Activated CD8-positive, alpha-beta T cell treated with anti-CD3 and anti-CD28 coated beads, Interleukin-2, amount 10 ng/mL, durations not matched to agents 7 days and 5 days (primary cell): ENCODE measurements at places on chromosomes 13 and 19. TPM values are rescaled to one million over a fixed set of nuclear protein-coding genes. Genes with fewer than 3 reads are reported as not detected.

The PABPC3 gene
- total RNA-seq: 0.63 TPM

The KIR2DL3 gene
- 0.24 TPM for total RNA-seq

The CD70 gene
- total RNA-seq: 16.9 TPM

The SELENOV gene
- not detected for total RNA-seq

The WDR62 gene
- 44.5 TPM for total RNA-seq

The SHD gene
- total RNA-seq: not detected

The ERICH6B gene
- total RNA-seq: not detected

The WTIP gene
- 0.68 TPM for total RNA-seq

The SHFL gene
- total RNA-seq: 89.5 TPM

The CAPN12 gene
- total RNA-seq: 16.2 TPM

The SMAD9 gene
- not detected for total RNA-seq

The LPAR6 gene
- 50.3 TPM for total RNA-seq

The PDE4C gene
- not detected for total RNA-seq

The SIAH3 gene
- not detected for total RNA-seq

- no peak for DNase-seq
Measured at GRCh38 chr13:112184261-112184660, 117.3 kb downstream of the SOX1 start.

GRCh38 chr19:13033244-13033643, 38.0 kb downstream of the NFIX start:
- DNase-seq: no peak

DNA sequence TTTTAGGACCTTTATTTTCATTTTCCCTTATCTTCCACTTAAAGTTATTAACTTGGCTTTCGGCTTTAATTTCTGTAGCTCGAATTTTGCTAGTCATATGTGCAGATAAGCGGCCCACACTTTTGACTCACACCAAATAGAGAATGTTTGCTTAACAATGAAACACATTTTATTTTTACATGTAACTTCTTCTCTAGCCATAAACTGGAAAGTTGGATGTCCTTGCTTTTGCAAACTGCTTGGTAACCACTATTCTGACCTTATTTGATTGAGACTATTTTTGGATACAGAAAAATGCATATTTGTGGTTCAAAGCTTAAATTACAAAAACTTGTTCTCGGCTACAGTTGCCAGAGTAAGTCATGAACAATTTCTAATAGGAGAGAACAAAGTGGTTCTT, 600.0 kb downstream of the KCTD12 start:
- no peak for DNase-seq

- DNase-seq: no peak
Measured at GRCh38 chr13:111895896-111896821, 170.8 kb upstream of the SOX1 start.

DNA sequence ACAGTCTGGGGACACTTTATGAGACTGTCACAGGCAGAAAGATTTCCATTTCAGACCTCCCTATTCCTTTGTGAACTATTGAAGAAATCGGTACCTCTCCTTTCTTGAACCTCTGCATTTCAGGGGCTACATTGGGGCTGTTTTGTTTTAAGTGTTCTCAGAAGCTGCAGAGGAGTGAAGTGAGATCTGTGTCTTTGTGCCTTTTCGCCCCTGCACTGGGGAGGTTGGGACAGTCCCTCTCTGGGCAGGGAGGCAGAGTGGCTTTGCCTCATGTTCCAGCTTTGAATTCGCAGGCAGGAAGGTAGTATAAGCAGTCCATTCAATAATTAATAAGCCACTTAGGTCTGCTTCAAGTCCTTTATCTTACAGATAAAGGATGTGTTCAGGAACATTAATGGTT, 9.5 kb upstream of the AMER2 start:
- no peak for DNase-seq

- DNase-seq: no peak
Measured at GRCh38 chr19:6271721-6272410, 7.9 kb downstream of the MLLT1 start.

DNA sequence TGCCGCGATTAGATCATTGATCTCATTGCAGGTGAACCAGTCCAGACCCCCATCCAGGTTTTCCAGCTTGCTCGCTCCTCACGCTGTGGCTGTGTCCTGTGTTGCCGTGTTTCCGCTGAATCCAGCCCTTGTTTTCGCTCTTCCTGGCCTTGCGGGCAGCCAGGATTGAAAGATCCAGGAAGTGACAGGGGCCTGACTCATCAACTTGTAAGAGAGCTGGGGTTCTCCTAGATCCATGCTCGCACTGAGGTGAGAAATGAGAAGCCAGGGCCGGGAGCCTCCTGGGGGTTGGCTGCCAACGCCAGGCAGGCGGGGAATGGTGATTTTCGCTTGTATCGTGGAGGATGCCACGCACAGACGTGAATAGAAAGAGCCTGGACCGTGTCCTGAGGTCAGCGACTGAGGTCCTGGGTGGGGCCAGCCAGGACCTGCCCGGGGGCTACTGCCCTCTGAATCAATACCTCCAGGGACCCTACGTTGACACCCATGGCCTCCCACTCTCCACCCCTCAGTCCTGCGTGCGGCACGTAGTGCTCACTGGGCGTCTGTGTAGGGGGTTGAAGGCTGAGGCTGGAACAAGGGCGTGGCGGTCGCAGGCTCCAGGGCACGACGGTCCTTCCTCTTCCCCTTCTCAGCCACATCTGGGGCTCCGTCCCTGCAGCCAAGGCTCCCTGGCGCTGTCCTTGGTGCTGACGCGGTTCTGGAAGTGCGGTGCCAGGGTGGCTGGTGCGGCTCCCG, 7.3 kb upstream of the PTPRH start:
- DNase-seq: peak; percentile 64

DNA sequence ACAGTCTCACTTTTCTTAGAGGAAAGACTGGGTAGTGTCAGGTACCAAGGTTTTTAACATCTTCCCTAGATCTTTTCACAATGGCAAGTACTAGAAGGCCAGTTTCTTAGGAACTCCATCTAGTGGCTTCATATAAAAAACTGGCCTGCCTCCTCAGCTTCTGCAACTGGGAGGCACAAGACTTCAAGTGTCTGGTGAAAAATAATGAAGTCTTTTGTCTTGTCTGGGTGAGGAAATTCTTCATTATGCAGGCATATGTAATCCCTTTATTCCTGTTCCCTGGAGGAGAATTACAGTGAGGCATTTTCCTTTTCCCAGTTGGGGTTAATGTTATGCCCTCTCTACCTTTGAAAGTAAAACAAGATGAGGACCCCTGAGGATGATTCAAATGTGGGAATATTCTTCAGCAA, 300.5 kb downstream of the NALCN start:
- no peak for DNase-seq

DNA sequence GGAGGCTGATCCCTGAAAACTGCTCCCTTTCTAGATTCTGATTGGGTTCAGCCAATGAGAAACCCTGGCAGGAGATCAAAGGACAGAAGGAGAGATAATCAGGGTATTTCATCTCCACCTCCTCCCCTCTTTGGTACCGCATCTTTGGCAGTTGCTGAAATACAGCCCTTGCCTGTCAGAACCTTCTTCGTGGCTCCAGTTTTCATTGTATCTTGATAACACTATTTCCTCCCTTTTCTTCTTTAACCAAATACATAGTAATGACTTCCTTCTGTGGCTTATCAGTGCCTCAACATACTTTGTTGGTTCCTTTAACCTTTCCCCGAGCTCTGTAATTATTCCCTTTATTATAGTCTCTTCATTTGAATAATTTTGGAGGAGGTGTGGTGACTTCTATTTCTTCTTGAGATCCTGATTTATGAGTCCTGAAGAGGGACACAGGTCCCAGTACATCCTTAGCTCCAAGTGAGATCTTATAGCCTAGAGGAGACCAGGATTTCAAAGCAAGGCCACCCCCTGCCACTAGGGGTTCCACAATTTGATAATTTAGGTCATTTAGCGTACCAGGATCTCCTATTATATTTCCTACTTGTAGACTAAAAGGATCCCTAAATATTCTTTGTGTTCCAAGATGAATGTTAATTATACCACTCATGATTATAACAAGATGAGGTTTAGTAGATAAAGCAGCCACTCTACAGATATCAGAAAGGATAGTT, 98.0 kb downstream of the EDNRB start:
- no peak for DNase-seq

- no peak for DNase-seq
Measured at GRCh38 chr13:75217949-75218348, 264.0 kb downstream of the TBC1D4 start.

- DNase-seq: no peak
Measured at GRCh38 chr13:83508771-83509301, 373.4 kb downstream of the SLITRK1 start.

GRCh38 chr19:19053508-19054314, 10.1 kb upstream of the SLC25A42 start:
- DNase-seq: peak; percentile 64

DNA sequence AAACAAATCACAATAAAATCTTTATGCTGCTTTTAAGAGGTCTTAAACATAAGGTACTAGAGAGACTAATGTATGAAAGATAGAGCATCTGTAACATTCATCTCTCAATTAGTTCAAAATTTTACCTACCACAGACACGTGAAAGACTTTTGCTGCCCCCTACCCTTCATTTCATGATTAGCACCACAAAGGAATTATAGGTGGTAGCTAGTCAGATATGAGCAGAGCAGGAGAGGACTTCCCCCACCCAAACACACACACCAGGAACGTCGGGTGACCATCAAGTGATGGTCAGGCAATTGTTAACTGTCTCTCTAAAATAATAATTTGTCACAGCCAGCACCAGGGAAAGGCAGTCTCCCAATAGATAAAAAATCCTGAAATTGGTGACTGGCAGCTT, 1531.7 kb upstream of the SPRY2 start:
- DNase-seq: no peak

GRCh38 chr13:40787062-40787461, 2.3 kb upstream of the SLC25A15 start:
- no peak for DNase-seq

GRCh38 chr13:25971459-25972145, 80.2 kb downstream of the SHISA2 start:
- DNase-seq: peak; percentile 55

- DNase-seq: no peak
Measured at GRCh38 chr19:18117364-18117691, 19.8 kb downstream of the MAST3 start.

- no peak for DNase-seq
Measured at GRCh38 chr13:97892717-97893116, 60.8 kb upstream of the IPO5 start.

DNA sequence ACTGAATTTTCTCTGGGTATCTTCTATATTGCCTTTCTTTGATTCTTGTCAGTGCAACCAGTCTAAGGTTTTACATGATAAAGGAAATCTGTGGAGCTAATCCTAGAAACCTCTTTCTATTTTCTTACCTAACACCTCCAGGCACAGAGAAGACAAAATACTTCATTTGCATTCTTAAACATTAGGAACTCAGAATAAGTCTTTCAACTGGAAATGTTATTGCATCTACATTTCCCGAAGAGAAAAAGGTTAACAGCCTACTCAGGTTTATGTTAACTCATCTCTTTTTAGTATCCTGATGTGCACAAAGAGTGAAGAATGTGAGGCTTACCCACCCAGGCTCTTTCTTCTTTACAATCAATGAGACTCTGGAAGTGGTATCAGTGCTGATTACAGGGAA, 106.7 kb downstream of the PCCA start:
- no peak for DNase-seq

DNA sequence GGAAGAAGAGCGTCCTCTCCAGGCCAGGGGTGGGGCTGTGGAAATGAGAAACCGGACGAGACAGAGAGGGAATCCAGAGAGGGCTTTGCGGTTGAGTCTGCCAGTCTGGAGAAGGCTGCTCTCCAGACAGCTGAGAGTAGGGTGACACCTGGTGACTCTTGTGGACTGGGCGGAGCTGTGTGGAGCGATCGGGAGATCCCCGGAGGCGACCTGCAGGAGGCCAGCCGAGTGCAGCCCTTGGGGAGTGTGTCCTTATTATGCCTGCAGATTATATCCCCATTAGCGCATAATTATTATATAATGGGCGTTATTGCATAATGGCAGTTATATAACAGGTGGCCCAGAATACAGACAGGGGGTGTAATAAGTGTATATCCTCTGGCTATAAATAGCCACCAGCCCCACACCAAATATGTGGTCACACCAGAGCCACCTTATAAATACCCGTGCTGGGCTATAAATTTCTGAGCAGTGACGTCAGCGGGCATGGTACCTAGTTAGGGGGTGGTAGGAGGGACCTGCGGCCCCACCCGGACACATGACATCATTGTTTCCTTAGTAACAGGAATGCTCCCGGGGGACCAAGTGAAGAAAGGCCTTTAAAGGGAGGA, 41.2 kb downstream of the NFIX start:
- no peak for DNase-seq

DNA sequence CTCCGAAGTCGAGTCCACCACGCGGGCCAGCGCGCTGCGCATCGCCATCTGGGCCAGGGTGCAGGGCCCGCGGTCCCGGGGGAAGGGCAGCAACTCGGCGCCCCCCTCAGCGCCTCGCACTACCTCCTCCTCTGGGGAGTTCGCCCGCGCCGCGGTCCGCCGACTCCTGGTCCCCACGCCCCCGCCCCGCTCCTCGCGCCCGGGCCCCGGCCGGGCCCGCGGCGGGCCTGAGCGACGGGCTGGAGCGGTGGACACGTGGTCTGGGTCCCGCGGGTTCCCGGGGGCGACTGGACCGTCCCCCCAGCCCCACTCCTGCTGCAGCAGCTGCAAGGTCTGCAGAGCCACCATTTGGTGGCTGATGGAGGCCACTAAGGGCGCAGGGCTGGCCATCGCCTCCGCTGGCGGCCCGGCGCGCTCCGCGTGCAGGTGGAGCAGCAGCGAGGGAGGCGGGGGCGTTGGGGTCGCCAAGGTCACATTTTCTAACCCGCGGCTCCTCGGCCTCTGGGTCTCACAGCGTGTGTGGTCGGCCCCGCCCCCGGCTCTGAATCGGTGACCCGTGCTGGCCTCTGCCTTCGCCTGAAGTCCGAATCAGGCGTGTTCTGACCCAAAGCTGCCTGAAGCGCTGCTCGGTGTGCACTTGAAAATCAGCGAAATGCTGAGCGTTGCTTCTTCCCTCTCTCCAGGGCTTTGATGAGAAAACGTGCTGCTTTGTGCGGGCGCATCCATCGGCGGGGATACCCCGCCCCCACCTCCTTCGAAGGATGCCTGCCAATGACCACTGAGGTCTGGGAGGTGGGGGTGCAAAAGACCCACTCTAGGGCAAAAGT, at the start of gene DLEU7:
Gene DLEU7, minus strand, starts transcription at position 436 of the 827 bp plus-strand sequence. Its CDS starts 46 bp downstream, at position 390.
- DNase-seq: no peak

DNA sequence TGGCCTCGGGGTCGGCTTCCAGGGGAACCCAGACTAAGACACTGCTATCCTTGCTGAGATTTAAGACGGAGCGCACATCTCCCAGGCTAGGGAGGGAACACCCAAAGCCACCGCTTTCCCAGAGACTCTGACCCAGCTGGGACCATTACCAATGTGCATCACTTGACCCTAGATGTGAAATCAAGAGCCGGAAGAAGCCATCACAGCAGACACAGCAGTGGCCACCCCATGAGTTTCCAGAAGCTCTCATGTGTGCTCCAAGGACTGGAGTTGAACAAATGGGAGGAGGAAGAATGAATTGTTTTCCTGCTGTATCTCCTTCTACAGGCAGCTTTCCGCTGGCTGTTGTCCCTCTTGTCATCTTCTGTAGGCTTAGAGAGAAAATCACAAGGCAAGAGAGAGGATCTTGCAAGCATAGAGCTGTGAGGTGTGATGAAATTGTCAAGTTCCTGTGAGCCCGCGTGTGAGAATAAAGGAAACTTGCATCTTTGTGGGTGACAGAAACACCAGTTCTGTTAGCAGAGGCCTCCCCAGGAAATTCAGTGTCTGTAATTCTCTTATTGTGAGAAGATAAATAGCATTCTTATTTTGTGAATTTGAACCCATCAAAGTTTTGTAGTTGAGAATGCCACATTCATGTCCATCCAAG, 711.8 kb downstream of the UQCRFS1 start:
- no peak for DNase-seq
